ENCODE measurements at places on chromosomes 4 and X. TPM values are rescaled to one million over a fixed set of nuclear protein-coding genes. Genes with fewer than 3 reads are reported as not detected.

- no peak for DNase-seq
- no peaks in the 10 kb centered on the region for H3K4me1 ChIP-seq
- no peak overlapping the region for H3K4me3 ChIP-seq
- H3K27me3 ChIP-seq = no peaks in the 10 kb centered on the region
Observed at GRCh38 chrX:54288968-54289367, 68.9 kb downstream of the WNK3 start.

DNA sequence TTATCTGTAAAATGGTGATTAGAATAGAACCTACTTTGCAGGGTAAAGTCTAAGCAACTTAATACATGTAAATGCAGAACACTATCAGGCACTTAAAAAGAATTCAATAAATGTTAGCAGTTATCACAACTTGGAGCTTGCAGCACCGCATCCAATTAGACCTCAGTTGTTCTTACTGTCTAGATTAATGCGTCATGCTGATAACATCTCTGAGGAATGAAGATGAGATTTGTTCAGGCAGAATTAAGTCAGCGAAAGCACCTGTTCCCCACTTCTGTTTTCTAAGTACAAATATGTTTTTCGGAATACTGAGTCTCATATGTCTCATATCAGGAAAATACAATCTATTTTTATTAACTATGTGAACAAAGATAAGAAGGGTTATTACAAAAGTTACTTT, 58.7 kb downstream of the TMA16 start:
- peak; percentile 4 for DNase-seq
- H3K4me3 ChIP-seq = no peak overlapping the region
- peaks cover 6% of the 10 kb centered on the region for H3K4me1 ChIP-seq
- H3K27me3 ChIP-seq = no peaks in the 10 kb centered on the region
- no peaks in the 10 kb centered on the region for H3K36me3 ChIP-seq

DNA sequence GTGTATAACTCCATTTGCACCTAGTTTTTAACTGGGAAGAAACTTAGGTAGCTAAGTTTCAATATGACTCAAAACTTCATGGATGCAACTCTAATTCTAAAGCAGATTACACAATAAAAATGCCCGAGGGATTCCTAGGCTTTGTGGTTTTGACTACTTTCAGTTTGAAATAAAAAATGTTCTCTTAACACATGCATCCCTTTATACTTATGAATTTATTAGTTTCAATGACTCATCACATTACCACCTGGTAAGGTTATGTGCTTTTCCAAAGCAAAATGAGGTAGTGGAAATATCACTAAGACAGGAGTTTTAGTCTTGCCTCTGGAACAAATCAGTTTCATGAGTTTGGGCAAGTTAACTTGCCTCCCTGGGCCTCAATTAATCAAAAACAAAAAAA, 125.5 kb downstream of the OPHN1 start:
- H3K36me3 ChIP-seq = no peaks in the 10 kb centered on the region
- peak; percentile 42 for DNase-seq
- H3K27me3 ChIP-seq = no peaks in the 10 kb centered on the region
- no peak overlapping the region for H3K4me3 ChIP-seq

DNA sequence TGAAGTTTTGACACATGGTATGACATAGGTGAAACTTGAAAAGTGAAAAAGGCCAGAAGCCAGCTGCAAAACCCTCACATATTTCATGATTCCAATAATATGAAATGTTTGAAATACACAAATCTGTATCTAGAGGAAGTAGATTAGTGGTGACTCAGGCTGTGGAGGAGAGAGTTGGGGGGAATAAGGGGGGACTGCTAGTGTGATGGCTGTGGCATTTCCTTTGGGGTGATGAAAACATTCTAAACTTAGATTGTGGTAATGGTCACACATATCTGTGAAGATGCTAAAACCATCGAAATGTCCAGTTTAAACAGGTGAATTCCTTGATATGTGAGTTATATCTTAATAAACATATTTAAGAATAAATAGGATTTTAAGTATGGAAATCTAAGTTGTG, 343.5 kb upstream of the SFRP2 start:
- DNase-seq = no peak
- H3K4me1 ChIP-seq = no peaks in the 10 kb centered on the region
- H3K27ac ChIP-seq = no peak overlapping the region
- H3K4me3 ChIP-seq = no peak overlapping the region
- H3K36me3 ChIP-seq = no peaks in the 10 kb centered on the region
- no peaks in the 10 kb centered on the region for H3K27me3 ChIP-seq

DNA sequence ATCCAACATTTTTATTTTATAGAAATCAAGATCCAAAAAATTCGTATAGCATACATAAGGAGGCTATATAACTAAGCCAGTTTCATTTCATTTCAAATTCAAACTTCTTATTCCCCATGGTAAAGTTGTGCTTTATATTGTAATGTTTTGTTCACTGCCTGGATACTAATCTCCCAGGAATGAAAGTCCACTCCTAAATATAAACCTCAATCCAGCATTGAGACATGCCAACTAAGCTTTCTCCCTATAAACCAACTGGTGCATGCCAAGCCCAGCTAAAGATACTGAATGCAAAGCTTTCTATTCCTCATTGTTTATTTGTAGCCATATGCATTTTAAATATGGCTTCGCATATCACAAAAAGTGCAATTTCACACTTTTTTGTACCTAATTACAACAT, 63.8 kb upstream of the INPP4B start:
- no peaks in the 10 kb centered on the region for H3K36me3 ChIP-seq
- H3K27ac ChIP-seq = no peak overlapping the region
- no peak overlapping the region for H3K4me3 ChIP-seq
- H3K27me3 ChIP-seq = no peaks in the 10 kb centered on the region
- H3K4me1 ChIP-seq = no peaks in the 10 kb centered on the region

GRCh38 chr4:139229534-139230039, 50.4 kb downstream of the MGARP start:
- H3K27ac ChIP-seq = no peak overlapping the region
- peak; percentile 67 for DNase-seq
- peaks cover 8% of the 10 kb centered on the region for H3K4me1 ChIP-seq
- H3K27me3 ChIP-seq = no peaks in the 10 kb centered on the region

DNA sequence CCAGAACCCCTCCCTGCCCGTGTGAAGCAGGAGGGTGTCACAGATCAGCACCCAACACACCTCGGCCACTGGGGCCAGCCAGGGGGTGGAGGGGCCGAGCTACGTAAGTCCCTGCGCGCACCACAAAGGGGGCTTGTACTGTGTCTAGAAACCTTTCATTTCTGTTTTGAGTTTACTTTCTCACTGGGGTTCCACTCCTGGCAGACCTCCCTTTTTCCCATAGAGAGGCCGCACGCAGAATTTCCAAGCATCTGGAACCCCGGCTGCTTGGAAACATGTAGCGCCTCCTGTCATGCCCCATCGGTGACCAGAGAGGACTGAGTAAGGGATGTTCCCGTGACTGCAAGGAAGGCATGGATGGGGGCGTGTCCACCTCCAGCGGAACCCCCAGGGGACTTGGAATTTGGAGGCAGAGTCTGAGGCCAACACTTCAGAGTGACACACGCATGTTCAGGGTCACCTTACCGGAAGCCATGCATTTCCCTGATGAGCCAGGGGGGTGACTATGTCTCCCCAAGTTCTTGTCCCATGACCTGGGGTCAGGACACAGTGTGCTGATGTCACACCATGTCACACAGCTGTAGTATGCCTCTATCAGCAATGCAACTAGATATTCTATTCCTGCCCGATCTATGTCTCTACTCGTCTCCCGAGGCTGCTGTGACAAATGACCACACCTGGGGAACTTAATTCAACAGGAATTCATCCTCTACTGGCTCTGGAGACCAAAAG, 105.3 kb downstream of the DHRSX start:
- peaks cover 6% of the 10 kb centered on the region for H3K36me3 ChIP-seq
- no peak overlapping the region for H3K27ac ChIP-seq
- no peaks in the 10 kb centered on the region for H3K27me3 ChIP-seq
- no peak for DNase-seq

GRCh38 chr4:121217351-121217750, 53.2 kb upstream of the TNIP3 start:
- H3K36me3 ChIP-seq = no peaks in the 10 kb centered on the region
- H3K4me1 ChIP-seq = peaks cover 16% of the 10 kb centered on the region
- no peak overlapping the region for H3K4me3 ChIP-seq
- peak; percentile 11 for DNase-seq

The AREG gene
- not detected for total RNA-seq

The CXCL5 gene
- not detected for total RNA-seq

The GPRASP1 gene
- 2.3 TPM for total RNA-seq

Measured in SJCRH30 (cell line).